Glutamatergic neuron (in vitro differentiated cells): ENCODE measurements at places on chromosomes 3 and 15. TPM values are rescaled to one million over a fixed set of nuclear protein-coding genes. Genes with fewer than 3 reads are reported as not detected.

GRCh38 chr3:76367281-76367680 is 581.9 kb upstream of the ZNF717 start:
- no peak for DNase-seq

- no peak for DNase-seq
Observed at GRCh38 chr3:50248387-50248786, 12.4 kb downstream of the GNAI2 start.

DNA sequence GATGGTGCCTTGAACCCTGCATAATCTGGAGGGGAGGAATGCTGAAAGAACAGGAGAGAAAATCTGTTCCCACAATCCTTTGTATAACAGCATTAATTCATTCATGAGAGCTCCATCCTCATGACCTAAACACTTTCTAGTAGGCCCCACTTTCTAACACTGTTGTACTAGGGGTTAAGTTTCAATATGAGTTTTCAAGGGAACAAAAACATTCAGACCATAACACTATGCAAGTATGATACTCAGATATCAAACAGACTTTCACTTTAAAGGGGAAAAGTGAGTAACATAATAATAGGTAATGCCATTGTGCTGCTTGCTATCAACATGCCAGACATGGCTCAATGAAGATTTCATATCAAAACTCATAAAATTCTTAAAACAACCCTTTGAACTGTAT is 32.4 kb upstream of the PLSCR2 start:
- no peak for DNase-seq

DNA sequence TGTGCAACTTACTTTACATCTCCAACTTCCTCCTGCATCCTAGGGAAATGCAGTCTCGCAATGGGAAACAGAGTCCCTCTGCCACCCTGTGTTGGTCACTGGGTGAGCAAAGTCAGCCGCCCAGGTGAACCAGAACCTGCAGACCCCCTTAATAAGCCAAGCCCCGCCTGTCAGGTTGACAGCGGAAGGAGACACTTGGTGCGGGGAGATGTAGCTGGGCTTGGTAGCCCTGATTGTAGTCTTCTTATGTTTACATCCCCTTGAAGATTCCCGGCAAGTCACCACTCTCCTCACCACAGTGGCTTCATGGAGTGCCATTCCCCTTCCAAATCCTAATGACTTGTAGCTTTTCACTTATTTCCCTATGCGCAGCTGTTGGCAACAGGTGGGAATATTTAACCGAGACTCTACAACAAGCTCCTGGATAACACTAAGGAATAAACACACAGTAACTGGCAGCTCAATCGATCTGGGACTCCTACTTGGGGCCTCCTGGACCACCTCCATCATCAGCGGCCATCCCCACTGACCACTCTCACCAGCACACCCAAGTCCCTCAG is 17.7 kb upstream of the CLSTN2 start:
- no peak for DNase-seq

FAM174B gene
- total RNA-seq, result 8.6 TPM

STX19 gene
- total RNA-seq, result not detected

MYO9A gene
- 111 TPM for total RNA-seq
